Activated CD4-positive, alpha-beta T cell treated with anti-CD3 and anti-CD28 coated beads, Interleukin-2, amount 50 U/mL, for 48 hours (primary cell): ENCODE measurements at places on chromosomes 6 and 20.

DNA sequence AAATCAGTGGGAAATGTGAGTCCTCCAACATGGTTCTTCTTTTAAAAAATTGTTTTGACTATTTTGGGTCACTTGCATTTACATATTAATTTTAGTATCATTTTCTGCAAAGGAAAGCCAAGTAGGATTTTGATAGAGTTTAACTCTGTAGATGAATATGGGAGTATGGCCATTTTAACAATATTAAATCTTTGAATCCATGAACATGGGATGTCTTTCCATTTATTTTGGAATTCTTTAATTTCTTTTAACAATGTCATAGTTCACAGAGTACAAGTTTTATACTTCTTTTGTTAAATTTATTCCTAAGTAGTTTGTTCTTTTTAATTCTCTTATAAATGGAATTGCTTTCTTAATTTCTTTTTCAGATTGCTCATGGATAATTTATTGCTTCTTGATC is 56.5 kb upstream of the ARMC2 start:
- DNase-seq = no peak

GRCh38 chr6:117265410-117266256 is at the start of gene VGLL2:
VGLL2 (plus strand) TSS chr6:117265558; CDS start chr6:117265764, 206 bp downstream.
- DNase-seq = no peak

DNA sequence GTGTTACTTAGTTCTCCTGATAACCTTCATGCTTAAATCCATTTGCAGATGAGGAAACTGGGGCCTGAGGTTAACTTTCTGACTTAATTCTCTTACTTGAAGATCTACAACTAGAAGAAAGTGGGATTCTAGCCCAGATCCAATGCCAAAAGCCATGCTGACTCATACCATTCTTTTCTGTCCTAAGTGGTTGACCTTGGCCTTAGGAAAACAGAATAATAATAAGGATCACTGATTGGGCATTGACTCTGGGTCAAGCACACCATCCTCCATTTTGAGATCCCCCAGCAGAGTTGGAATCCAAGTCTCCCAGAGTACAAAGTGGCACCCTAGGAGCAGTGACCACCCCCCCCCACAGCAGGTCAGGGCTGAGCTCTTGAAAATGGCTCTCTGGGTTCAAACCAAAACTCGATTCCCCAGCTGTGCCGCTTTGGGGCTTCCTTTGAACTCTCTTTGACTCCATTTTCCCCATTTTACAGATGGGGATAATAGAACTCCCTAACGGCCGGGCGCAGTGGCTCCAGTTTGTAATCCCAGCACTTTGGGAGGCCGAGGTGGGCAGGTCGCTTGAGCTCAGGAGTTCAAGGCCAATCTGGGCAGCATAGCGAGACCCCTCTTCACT is 12.8 kb upstream of the ZNF217 start:
- no peak for DNase-seq

DNA sequence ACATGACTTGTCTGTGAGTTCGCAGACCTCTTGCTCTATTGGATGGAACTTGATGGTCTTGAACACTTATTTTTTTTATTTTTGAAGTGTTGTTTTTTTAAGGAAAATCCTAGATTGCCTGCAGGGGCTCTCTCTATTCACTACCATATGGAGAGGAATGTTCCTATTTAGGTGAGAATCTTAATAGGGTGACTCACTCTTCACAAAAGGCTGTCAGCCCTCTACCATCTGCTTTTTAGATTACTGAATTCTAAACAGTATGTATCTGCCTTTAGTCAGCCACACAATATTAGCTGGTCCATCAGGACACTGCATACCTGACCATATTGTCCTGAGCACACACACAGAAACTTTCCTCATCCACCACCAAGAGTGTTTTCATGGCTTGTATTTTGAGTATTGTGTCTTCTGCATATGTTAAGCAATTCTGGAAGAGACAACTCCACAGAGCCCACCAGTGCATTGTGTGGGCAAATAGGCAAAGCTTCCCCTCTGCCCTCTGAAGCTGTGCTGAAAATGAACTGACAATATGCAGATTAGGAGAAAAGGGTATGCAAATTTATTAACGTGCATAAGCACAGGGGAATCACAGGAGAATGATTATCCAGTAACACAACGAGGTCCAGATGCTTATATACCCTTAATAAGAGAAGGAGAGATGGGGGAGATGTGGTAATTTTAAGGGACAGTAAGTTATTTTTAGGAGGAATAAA is 6.6 kb upstream of the BTBD9 start:
- no peak for DNase-seq

DNA sequence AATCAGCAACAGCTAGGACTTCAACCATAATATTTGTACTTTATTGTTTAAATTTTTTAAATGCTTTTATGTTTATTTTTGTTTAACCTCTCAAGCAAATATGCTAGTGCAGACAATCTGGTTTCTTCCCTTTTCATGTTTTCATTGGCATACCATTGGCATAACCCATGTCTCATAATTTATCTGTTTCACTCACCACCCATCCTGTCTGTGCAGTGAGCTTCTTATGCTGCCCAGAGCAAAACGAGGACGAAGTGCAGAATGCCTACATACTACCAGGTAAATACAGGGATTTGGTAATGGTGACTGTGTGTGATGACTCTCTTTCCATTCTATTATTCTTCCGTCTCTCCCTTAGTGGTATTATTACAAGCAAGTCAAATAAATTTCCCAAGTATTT is 361.4 kb upstream of the KCNQ5 start:
- DNase-seq = no peak

GRCh38 chr6:102677225-102677624 is 1283.7 kb downstream of the GRIK2 start:
- no peak for DNase-seq

DNA sequence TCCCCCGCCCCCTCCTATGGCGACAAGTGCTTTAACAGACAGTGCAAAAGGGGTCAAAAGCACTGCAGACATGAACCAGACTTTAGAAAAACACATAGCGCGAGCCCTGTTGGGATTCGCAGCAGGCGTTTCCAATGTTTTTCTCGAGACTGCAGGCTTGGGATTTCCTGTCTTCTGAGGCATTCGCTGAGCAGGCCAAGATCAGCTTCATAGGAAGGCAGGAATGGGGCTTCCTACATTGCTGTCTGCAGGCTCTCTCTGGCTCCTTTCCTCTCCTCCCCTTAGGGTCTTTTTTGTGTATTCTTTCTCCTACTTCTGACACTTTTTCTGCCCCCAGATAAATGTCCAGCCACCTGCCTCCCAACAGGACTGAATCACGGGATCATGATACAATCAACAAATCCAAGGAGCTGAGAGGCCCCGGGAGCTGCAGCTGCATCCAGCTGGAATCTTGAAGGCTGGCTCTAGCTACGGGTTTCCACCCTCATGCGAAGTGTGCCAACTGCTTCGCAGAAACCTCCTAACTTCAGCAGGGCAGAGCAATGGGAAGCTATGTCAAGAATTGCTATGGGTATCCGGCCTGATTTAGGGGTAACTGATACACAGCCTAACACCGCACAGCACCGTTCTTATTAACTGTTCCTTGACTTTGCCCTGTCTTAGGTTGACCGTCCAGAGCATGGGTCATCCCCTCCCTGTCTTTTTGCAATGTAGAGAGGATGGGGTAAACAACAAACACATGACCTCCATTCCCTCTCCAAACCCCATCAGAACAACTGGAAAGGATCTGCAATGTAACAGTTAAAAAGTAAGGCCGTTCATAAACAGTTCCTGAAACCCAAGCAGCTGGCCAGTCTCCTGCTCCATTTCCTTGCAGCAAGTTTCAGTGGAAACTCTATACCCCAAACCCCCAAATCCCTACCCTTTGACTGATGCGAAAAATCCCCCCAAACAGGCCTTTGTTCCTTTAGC is 31.5 kb downstream of the SNX5 start:
- DNase-seq = no peak

DNA sequence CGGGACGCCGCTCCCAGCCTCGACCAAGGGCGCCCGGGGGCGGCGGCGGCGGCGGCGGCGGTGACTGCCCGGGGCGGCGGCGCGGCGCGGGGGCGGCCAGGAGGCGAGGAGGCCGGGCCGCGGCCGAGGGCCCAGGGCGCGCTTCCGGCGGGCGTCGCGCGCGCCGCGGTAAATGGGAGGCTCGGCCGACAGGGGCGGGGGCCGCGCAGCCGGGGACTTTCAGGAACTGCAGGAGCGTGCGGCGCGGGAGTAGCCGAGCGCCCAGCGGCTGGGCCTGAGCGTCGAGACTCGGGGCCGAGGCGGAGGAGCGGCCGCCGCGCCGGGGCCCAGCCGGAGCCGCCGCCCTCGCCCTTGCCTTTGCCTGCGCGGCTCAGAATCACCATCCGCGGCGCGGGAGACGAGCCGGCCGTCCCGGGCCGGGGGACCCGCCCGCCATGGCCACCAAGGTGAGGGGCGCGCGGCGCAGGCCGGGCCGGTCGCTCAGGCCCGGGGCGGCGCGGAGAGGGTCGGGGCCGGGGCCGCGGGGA is at the start of gene SNX9:
Gene SNX9, plus strand, starts transcription at position 246 of the 527 bp plus-strand sequence. Its CDS starts 189 bp downstream, at position 435.
- peak; percentile 73 for DNase-seq

- peak; percentile 52 for DNase-seq
Observed at GRCh38 chr20:53623454-53624211, 30.0 kb upstream of the ZNF217 start.

GRCh38 chr6:22206106-22206505 is 90.7 kb downstream of the PRL start:
- DNase-seq = no peak
